Stimulated activated CD8-positive, alpha-beta memory T cell treated with anti-CD3 and anti-CD28 coated beads, Interleukin-4, amount 100 ng/mL, for 1 hour (primary cell): ENCODE measurements at places on chromosomes 3 and 15.

- DNase-seq: no peak
Measured at GRCh38 chr3:175357758-175358157, 498.6 kb downstream of the NAALADL2 start.

GRCh38 chr15:101183226-101183930 is 68.5 kb downstream of the CHSY1 start:
- no peak for DNase-seq

DNA sequence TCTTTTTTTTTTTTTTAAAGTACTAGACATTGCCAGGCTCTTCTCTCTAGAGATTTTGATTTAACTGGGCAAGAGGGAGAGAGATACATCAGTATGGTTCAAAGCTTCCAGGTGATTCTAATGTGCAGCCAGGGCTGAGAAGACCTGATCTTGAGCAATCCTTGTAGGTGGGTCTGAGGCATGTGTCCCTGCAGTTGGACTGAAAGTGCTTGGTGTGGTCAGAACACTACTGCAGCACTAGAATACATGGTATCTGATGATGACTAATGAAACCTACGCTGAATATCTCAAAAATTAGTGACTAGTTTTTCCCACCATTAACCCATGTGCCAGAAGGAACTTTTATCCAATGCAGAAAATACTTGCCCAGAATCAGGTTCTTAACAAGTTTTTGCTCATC is 34.4 kb upstream of the MYO5C start:
- DNase-seq: no peak

- DNase-seq: no peak
Measured at GRCh38 chr3:137293086-137293485, 335.3 kb downstream of the IL20RB start.

GRCh38 chr15:38688761-38689160 is 124.1 kb upstream of the RASGRP1 start:
- no peak for DNase-seq

GRCh38 chr3:106552351-106553043 is 683.7 kb upstream of the CBLB start:
- DNase-seq: no peak

GRCh38 chr3:139797724-139798343 is 120.1 kb upstream of the NMNAT3 start:
- no peak for DNase-seq

DNA sequence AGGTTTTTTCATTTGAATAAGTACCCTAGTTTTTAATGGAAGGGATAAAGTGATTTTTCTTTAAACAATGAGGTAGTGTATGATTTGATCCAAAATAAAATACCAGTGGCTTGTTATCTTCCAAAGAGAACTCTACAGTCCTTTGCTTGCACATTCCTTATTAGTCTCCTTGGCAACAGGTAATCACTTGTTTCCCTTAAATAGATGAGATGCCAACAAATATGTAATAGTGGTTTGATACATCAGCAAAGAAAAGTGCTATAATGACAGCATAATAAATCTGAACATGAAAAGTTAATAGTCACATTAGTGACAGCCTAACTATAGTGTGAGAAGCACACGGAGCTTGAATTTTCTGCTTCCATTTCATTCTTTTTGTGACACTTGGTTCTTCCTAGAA is 360.2 kb downstream of the ZNF385D start:
- DNase-seq: no peak

- no peak for DNase-seq
Measured at GRCh38 chr3:5087209-5087608, 34.9 kb upstream of the ARL8B start.
